Suprapubic skin (tissue), 4 donors: ENCODE measurements at places on chromosomes 1 and 21. TPM values are rescaled to one million over a fixed set of nuclear protein-coding genes. Genes with fewer than 3 reads are reported as not detected.
A peak's percentile ranks its signal among the peaks of the same experiment; 100 is the strongest.

DNA sequence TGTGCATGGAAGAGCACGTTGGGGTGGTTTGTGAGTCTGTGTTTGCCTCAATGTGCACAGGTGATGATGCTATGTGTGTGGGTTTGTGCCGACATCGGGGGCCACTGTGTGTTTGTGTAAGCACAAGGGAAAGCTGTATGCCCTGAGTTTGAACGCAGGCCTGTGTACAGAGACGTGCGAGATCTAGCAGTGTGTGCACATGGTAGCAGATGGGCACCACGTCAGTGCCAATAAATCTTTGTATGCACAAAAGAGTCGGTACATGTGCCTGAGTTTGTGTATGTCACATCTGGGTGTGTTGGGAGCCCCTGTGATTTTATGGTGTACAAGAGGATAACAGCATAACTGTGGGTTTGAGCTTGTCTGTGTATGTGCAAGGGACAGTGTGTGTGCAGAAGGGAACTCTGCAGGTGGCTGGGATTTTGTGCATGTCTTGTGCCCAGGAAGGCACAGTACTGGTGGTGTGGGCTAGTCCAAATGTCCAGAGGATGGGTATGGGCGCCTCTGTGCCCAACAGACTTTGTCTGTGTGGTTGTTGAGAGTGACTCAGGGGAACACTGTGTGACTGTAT lies 32.0 kb upstream of the WASF2 start:
- no peak for DNase-seq

GRCh38 chr1:41404308-41404761 lies 43.1 kb downstream of the FOXO6 start:
- no peak for DNase-seq

DNA sequence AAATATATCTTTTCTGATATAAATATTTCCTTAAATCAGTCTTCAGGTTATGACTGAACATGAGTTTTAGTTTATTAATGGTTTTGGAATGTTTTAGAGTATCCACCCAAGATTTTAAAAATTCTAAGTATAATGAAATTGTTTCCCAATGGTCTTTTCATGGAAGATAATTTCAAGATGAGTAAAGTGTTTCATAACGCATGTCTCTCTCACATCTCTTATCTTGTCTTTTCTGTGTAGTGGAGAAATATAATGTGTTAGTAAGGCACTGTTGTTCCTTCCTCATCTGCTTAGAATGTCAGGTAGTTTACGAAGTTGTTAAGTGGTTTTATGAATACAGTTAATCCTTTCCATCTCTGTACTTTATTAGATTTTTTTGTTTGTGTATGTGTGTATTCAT lies 49.6 kb downstream of the PLA2G4A start:
- DNase-seq, result no peak

DNA sequence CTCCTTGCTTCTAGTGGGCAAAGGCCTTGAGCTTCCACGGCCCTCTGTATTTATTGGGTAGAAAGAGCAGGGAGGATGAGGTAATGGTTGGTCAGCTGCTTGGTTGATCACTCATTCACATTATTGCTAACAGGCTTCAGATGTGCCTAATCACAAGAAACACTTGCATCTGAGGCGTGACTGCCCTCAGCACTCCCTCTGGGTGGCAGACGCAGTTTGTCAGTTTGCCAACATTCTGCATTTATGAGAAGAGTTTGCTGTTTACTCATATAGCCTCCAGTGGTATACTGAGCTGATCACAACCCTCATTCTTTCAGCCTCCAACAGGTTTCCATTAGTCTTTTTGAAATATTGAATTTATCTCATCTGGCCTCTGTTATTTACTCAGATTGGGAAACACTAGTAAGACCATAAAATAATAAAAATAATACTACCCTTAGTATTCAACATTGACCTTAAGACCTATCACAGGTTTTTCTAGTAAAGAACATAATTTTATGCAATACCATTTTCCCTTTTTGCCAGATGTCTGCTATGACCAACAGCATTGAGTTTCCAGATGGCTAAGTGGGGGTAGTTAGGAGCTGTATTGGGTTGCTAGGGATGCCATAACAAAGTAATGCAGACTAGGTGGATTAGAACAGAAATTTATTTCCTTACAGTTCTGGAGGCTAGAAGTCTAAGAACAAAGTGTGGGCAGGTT lies 53.3 kb downstream of the PTGFR start:
- no peak for DNase-seq

DNA sequence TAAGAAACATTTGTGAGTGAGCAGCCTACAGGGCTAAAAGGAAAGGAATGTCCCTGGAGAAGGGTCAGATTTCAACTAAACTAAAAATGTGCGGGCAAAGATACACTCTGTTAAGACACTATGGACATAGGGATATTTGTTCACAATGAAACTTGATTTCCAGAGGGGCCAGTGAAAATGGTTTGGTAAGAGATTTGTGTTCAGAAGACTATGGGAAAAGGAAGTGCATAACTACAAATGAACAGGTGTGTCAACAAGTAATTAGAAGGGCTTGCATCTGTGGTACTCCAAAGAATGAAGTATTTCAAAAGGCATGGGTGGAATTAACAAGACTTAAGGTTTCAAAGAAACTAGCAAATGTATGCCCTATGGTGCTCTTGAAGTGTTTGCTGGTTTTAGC lies 60.4 kb downstream of the NME7 start:
- DNase-seq, result no peak

Gene TMEM200B
- total RNA-seq, result 4.0 TPM

GRCh38 chr1:115505148-115505571 lies 136.6 kb upstream of the VANGL1 start:
- DNase-seq, result no peak

GRCh38 chr1:5904551-5904950 lies 87.7 kb downstream of the NPHP4 start:
- peak; percentile 65 for DNase-seq

- no peak for DNase-seq
These were observed 16.0 kb upstream of the ZBTB8B start for GRCh38 chr1:32448773-32449456.

- DNase-seq, result no peak
These were observed 52.0 kb upstream of the KCNA3 start for GRCh38 chr1:110726755-110727154.

DNA sequence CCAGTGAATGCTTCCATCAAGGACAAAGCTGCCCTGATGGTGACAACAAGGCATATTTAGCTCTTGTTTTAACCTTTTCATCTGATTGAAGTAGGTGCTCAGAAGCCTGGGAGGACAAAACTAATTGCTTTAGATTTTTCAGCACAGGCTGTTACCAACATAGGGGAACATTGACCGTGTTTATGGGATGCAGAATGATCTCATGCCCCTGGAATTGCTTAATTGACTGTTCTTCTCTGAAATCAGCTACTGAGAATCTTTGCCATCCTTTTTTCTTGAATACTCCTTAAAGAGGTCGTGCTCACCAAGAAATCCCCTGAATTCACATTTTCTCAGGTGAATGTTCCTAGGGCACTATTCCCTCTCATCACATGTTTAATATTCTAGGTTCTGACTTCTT lies 95.9 kb upstream of the CCDC190 start:
- DNase-seq, result no peak

Gene AQP10
- 0.26 TPM for total RNA-seq

Gene ADAMTS1
- 29.2 TPM for total RNA-seq

DNA sequence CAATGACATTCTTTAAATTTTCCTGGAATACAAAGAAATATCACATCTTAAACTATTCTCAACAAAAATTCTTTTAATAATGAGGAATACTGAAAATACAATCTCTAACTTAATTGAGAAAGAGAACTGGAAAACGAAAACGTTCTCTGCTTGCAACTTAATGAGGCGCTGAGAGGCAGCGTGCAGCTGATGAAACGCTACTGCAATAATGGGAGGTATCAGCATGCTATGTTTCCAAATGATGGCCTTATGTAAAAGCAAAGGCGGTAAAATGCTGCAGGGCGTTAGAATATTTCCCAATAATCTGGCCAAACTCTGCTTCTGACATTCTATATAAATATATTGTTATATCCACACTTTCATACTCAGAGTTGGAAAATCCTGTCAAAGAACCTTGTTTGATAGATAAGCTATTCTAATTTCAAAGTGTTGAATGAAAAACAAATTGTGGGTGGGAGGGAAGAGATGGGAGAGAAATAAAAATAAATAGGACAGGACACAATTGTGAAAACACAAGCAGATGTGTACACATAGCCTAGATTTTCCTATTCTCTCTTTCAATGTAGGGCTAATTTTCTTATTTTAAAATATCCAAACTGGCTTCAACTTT lies 70.9 kb downstream of the APP start:
- no peak for DNase-seq

DNA sequence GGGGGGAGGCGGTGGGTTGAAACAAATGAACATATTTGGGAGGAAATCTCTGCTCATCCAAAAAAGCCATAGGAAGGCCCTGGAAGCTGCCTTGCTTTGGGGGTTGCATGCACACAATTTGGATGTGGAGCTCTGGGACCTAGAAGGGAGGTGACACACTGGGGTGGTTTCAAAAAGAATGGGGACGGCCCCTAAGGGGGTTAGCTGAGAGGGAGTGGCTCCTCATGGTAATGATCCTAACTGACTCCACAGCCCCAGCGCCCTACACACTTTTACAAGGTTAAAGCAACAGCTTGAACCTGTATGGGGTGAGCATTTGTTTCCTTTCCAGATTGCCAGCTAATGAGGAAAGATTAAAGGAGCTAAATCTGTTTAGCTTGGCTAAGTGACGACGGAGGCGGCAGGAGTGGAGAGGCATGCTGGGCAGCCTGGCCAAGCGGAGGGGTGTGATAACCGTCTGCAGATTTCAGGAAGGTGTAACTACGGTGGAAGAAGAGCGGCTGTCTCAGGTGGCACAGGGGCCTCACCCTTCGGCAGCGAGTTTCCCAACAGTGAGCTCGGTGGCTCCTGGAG lies 107.3 kb downstream of the RNF220 start:
- DNase-seq, result no peak

Gene ZNF683
- total RNA-seq, result not detected

- no peak for DNase-seq
These were observed 325.8 kb upstream of the NR5A2 start for GRCh38 chr1:199701726-199702125.

Gene CDCA8
- total RNA-seq, result 4.2 TPM

- DNase-seq, result no peak
These were observed 18.2 kb upstream of the NADK start for GRCh38 chr1:1796466-1796865.

DNA sequence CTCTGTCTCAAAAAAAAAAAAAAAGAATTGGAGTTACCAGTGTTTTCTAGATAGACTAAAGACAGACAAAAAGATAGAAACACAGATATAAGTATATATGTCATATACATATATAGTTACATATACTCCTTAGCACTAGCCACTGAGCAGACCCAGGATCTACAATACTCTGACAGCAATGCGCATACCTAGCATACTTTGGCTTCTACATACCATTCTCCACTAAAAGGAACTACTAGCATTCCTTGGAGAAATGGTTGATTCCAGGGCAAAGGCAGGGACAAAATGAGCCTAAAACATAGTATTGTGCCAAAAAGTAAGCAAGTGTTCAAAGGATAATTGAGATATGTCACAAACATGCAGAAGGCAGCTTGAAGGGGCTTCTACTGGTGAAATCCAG lies 22.7 kb downstream of the SYNJ1 start:
- DNase-seq, result no peak

Gene S100A7A
- not detected for total RNA-seq

DNA sequence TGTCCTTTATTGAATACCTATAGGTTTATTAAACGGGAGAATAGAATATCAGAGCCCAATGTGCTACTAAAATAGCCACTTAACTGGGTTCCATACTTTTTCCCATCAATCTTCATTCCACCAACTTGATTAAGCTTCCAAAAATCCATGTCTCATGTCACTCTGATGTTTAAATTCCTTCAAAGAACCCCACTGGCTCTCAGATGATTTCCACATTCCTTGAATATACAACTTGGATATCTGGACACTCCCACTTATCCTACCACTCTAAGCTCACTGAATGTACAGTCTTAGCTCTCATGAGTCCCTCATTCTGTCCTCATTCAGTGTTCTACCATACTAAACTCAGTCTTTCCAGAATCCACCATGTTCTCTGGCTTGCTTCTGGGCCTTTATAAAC lies 21.1 kb downstream of the COL11A1 start:
- DNase-seq, result no peak

Gene TMEM183A
- total RNA-seq, result 95.5 TPM

DNA sequence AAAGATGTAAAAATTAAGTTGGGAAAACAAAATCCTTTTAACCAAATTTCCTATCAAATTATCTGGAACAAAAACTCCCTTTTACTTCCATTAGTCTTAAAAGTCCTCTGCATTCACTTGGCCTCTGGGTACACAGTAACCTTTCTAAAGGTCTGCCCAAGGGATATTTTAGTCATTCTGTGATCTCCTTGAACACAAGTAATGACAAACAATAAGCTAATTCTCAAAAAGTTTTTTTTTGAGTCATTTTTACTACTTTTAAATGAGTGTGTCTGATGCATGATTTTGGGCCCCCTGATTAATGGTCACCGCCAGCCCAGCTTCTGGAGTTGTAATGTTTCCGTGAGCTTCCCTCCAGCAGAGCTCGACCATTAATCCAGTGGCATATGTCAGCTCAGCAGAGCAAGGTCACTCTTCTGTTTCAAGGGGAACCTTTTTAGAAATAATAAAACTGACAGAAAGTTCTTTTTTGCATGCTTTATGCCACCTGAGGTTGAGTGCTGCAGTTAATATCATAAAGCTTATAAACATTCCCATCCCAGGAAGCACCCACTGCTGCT lies 14.3 kb downstream of the SAMSN1 start:
- DNase-seq, result no peak

- no peak for DNase-seq
These were observed at the start of gene SV2A for GRCh38 chr1:149917571-149918144. Gene SV2A (minus strand): TSS chr1:149917844. CDS start chr1:149913840, 4,004 bp downstream.

DNA sequence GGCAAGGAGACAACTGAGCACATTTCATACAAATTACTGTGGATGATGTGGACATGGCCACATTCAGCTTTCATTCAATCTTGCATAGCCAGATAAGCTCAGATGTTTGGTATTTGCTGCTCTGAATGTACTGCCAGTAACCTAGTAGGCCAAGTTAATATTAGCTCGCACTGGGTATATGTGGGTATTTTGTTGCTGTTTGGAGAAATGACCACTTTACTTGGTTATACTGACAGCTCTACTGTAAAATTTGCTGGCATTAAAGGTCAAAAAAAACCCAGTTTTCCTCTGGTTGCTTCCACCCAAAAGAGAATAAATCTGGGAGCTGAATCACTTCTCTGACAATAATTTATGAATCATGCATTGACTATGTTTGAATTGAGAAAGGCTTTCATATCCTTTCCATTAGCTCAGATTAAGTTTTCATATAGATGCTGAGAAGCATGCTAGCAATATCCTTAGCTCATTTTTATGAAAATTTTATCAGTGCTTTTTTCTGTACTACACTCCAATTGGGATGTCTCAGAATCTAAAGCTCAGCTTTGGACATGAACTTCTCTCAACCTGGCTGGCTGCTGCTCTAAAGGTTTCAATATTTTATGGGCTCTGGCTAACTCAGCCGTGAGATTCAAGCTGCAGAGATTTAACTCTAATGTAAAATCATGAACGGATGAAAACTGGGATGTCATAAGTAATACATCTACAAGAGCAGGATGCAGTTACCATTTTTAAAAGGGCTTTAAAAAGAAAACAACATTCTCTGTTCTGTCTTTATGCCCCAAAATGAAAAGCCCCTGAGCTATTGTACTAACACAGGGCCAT lies 330.0 kb downstream of the BARHL2 start:
- no peak for DNase-seq
